Inflammatory macrophage treated with lipopolysaccharide for 4 hours (primary cell): ENCODE measurements at places on chromosomes 3 and 15.
A peak's percentile ranks its signal among the peaks of the same experiment; 100 is the strongest.

- no peak for DNase-seq
These were observed 20.1 kb downstream of the HGD start for GRCh38 chr3:120661945-120662344.

GRCh38 chr3:142028243-142028777, 121.0 kb downstream of the TFDP2 start:
- peak; percentile 54 for DNase-seq

- no peak for DNase-seq
These were observed 40.3 kb downstream of the BBX start for GRCh38 chr3:107562969-107563529.

DNA sequence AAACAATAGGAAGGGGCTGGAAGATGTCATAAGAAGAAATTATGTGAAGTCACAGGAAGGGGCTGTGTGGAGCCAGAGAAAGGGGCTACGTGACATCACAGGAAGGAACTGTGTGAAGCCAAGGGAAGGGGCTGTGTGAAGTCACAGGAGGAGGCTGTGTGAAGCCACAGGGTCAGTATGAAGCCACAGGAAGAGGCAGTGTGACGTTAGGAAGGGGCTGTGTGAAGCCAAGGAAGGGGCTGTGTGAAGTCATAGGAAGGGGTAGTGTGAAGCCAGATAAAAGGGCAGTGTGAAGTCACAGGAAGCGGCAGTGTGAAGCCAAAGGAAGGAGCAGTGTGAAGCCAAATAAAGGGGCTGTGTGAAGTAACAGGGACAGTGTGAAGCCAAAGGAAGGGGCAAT, 32.5 kb downstream of the GASK1A start:
- no peak for DNase-seq

DNA sequence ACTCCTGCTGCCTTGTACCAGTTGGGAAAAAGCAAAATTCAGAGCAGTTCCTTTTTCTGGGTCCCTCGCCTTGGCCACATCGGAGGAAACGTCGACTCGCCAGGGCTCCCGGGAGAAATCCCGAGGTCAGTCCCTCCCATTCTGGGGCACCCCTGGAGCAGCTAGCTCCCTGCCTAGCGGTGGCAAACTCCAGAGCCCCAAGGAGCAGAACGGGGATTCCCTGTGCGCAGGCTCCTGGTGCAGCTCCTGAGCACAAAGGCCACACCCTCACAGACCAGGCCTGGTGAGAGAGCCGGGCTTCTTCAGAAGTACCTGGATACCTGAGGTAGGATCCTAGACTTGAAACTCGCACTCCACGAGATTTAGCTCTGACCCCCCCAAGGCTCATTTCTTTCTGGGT, 2.6 kb downstream of the LRRC3B start:
- no peak for DNase-seq

- DNase-seq, result no peak
These were observed 15.3 kb downstream of the PIGB start for GRCh38 chr15:55334371-55334770.
